ENCODE measurements at places on chromosomes 7 and 10.

DNA sequence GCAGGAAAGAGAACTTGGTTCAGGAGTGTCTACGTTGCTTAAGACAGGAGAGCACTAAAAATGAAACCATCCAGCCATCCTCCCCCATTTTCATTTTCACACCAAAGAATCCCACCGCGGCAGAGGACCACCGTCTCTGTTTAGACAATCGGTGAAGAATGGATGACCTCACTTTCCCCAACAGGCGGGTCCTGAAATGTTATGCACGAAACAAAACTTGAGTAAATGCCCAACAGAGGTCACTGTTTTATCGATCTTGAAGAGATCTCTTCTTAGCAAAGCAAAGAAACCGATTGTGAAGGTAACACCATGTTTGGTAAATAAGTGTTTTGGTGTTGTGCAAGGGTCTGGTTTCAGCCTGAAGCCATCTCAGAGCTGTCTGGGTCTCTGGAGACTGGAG lies 1.4 kb upstream of the IL6 start:
- no peak for DNase-seq

DNA sequence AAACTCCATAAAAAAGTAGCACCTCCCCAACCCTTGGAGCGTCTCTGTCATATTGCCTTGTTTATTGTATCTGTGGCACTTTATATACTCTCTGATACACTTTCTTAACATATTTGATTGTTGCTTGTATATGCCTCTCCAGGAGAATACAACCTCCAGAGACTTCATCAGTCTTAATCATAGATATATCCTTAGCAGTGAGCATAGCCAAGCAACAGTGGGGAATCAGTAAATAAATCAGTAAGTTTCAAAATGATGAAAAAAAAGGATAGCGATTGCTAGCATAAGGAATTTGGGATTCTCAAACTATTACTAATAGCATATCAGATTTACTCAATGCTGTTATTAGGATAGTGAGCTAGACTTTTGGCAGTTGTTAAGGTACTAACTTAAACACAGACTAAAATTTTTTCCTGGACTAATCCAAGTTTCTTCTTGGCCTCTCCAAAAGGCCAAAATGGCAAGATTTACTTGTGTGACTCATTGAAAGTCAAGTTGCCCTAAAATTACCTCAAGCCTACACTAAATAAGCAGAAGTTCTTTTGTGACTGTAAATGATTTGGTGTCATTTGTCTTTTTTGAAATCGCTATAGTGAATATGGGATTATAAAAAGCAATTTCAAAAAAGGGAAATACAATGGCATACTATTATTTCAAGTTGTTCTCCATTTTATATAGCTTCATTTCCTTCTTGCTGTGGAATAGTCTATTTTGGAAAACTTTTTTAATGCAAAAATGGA lies 177.9 kb downstream of the CHN2 start:
- no peak for DNase-seq

DNA sequence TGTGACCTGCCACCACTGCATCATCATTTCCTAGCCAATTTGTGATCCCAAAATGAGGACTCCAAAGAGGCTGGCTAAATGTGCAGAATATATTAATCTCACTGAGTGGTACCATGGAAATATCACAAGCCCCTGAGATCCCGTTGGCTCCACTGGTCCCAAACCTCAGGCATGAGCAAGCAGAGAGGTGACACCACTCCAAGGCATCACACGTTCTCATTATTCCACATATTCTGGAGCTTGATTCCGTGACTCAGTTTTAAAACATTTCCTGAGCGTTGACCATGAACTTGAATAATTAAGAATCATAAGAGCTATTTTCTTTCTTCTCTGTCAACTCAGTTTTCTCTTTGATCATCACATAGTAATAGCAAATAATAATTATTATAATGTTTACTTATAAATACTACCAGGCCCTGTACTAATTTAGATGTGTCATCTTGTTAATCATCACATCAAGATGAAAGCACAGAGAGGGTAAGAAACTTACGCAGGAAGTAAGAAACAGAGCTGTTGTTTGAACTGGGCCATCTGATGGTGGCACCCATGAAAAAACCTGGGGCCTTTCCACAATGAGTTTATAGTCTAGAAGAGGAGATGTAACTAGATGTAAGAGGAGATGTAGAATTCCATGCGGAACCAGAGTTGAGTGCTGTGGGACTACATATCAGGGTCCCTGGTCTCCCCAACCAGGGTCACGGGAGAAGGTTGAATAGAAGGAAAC lies 3.5 kb downstream of the APBB1IP start:
- DNase-seq: no peak

- no peak for DNase-seq
These were observed 1.9 kb downstream of the MIOS start for GRCh38 chr7:7568553-7568952.

DNA sequence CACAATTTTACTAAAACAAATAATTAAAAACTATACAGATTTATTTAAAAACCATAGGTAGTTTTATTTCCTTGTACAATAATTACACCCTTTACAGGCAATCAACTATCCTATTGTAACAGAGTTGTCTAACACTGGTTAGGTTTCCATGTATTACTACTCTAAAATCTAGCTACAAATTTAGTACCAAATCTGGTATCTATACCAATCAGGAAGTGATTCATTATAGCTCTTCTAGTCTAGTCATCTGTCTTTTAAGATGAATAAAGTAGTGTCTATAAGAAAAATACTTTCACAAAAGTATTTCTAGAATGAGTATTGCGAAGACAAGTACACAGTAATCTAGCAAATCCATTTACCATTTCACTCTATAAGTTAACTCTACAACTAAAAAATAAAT lies 16.9 kb downstream of the ZNF800 start:
- no peak for DNase-seq

DNA sequence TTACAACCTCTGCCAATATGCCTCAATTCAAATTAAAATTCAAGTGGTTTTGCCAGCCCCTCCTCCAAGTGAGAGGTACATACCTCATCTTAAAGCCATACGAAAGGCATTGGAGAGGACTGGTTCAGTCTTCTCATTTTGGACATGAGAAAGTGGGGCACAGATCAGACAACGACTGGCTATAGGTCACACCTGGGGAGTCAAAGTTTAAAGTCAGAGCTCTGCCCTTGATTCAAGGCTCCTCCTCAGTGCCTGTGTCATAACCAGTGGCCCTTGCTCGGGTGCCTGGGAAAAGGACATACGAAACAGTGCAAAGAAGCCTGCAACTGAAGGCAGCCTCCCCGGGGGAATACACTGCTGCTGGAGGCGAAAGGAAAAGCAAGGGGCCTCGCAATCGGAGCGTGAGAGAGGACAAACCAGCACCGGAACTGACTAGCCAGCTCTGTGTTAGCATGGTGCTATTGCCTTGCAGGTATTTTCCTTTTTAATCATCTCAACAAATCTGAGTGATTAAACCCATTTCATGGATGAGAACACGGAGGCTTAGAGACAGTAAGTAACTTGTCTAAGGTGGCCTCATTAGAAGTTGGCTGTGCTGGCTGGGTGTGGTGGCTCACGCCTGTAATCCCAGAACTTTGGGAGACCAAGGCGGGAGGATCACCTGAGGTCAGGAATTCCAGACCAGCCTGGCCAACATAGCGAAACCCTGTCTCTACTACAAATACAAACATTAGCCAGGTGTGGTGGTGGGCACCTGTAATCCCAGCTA lies 1.1 kb upstream of the MTPAP start:
- no peak for DNase-seq
